Uterus (tissue), 4 donors: ENCODE measurements at places on chromosomes 12 and 14. TPM values are rescaled to one million over a fixed set of nuclear protein-coding genes. Genes with fewer than 3 reads are reported as not detected.

GRCh38 chr12:84730561-84731162, 181.9 kb downstream of the SLC6A15 start:
- DNase-seq: no peak

DNA sequence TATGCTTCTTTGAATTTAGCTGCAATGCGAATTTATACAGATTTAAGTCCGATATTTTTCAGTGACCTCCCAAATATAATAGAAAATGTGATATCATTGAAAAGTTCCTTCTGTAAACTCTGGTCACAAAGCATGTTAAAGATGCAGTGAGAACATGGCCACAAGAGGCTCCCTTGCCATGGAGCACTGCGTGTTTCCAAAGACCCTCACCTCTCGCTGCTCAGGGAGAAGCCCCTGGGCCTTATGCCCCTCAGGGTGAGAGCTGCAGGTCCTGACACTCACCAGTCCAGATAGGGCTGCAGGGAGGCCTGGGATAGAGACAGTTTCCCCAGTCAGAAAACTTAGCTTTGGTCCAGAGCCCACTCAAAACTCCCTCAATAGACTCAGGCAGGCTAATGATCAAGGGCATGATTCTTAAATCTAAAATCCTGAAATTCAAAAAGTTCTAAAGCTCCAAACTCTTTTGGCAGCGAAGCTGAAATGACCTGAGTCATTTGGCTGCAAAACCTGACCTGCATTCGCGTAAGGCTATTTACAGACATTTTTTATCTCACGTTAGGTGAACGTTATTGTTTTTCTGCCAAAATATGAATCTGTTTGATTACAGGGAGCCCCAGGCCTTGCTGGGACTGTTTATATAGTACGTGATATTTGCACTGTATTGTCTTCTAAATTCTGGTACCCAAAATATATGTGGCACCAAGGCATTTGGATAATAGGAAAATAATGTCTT, 67.8 kb downstream of the CAPZA3 start:
- DNase-seq: no peak

Gene RFLNA
- 13.7 TPM for total RNA-seq

- DNase-seq: no peak
Measured at GRCh38 chr12:85424581-85425348, 144.7 kb downstream of the ALX1 start.

GRCh38 chr12:15634010-15634683, 155.0 kb downstream of the EPS8 start:
- DNase-seq: no peak

DNA sequence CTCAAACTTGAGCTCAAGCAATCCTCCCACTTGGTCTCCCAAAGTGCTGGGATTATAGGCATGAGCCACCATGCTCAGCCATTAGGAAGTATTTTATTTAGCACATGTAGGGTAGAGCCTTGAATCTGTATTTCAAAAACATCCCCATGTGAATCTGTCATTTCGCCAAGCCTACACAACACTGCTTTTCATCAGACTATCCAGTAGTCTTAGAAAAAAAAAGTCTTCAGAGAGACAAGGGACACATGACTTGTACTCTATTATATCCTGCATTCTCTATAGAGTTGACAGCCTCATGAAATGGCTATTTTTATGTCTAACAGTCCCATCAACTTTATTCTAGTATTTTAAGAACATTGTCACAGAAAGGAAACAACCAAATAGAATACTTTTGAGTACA, 35.4 kb downstream of the TM7SF3 start:
- DNase-seq: no peak

Gene PSMA3
- 204 TPM for total RNA-seq

GRCh38 chr12:104025771-104026170, 24.2 kb downstream of the GLT8D2 start:
- DNase-seq: no peak

GRCh38 chr12:126482238-126482889, 1417.1 kb downstream of the AACS start:
- no peak for DNase-seq

Gene CERS5
- total RNA-seq: 55.9 TPM

GRCh38 chr14:51041108-51041531, 53.8 kb downstream of the TRIM9 start:
- no peak for DNase-seq

Gene TTC8
- total RNA-seq: 9.7 TPM

- no peak for DNase-seq
Measured at GRCh38 chr12:12210983-12211382, 55.9 kb downstream of the LRP6 start.

DNA sequence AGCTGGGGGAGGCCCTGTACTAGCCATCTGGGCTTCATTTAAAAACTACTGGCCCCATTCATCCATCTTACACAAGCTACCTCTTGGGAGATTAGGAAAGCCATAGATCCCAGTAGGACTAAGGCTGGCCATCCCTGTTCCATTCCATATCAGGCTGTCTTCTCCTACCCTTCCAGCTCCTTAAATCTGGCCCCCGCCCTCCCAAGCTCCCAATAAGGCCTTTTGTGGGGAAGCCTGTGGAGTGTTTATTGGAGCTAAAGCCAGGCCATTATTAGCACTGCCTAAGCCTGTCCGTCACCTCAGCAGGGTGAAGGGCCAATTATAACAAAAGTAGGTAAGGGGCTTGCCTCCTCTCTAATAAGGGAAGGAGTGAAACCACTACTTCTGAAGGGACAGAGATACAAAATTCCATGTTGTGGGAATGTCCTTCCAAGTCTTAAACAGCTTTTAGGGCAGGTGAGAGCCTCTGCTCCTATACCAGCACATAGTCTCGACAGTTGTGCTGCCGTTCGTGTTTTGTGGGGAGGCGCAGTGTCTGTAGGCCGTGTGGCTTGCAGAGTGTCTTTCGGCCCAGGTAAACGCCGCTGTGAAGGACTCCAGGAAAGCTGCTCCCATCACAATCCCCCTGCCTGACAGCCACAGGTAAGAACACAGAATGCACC, 3.7 kb downstream of the MYL6 start:
- no peak for DNase-seq

GRCh38 chr14:68245146-68246073, 425.8 kb downstream of the RAD51B start:
- peak; percentile 54 for DNase-seq

DNA sequence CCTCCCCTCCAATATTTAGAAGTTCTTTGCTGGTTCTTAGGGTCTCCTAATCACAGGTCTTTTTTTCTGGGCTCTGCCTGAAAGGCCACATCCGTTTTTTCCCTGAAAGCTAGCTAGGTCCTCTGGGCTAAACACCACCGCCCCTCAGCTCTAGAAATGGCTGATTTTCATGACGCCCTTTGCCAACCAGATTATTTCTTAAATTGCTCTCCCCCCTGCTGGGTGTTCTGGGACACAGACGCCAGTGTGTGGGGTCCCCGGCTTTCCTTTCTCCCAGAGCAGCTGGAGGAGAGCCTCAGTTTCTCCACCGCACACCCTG, 45.3 kb upstream of the ATP23 start:
- peak; percentile 54 for DNase-seq

Gene WNT5B
- total RNA-seq: 5.9 TPM

GRCh38 chr12:28949184-28949583, 199.9 kb upstream of the FAR2 start:
- DNase-seq: no peak

DNA sequence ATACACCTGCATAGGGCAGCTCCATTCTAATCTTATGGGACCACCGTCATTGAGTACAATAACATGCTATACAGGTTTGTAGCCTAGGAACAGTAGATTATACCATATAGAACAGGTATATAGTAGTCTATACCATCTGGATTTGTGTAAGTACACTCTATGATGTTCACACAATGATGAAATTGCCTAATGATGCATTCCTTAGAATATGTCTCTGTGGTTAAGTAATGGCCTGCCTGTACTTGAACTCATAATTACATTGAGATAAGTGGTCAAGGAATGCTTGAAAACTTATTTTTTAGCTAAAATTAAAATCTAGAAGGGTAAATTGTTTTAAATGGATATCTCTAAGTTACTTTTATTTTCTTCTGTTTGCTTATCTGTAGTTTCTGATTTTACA, 152.7 kb downstream of the SRGAP1 start:
- DNase-seq: no peak

DNA sequence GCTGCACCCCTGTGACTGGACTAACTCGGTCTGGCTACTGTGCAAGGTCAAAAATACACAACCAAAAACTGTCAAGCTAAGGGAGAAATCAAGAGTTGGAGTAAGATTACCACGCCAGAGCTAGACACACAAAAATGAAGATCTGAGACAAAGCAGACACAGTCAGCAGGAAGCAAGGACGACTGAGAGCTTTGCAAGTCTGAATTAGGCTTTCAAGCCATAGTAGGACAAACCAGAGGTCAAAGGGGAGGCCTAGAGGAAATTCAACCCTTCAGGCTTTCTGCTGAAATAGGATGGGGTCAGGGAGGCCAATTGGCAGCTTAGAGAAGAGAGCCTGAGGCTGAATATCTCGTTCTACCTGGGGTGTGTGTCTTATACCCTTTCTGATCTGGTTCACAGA, 117.3 kb downstream of the LLPH start:
- no peak for DNase-seq

Gene SSPN
- total RNA-seq: 40.3 TPM

DNA sequence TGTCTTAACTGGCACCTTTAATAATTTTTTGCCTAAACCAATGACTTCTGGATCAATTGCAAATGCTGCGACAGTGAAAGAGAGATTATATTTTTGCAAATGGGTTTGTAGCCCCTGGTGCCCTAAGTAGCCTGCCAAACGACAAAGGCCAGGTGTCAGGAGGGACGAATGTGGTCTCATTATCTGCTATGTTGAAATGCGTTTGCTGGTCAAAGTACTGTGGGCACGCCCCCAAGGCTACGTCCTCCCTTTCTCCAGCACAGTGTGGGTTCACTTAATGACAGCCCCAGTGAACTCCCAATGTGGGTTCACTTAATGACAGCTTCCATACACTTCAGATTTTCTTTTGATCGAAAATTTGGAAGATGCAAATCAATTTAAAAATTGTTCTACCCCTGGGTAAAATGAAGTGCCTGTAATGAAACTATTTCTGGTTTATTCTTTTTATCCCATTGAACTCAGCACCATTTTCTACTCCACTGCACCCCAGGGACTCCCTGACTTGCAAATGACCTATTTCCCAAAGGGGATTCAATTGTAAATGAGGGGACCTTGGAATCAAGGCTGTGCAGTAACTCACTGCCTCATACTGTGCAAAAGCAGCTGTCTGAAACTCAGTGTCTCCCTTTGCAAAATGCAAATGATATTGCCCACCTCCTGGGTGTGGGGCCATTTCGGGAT, 1.4 kb downstream of the SERPINA11 start:
- DNase-seq: no peak

- no peak for DNase-seq
Measured at GRCh38 chr12:112574896-112575558, 156.3 kb downstream of the PTPN11 start.

- no peak for DNase-seq
Measured at GRCh38 chr12:69685810-69686209, 13.3 kb downstream of the BEST3 start.

- DNase-seq: no peak
Measured at GRCh38 chr14:95300697-95301526, 18.8 kb downstream of the CLMN start.

GRCh38 chr12:95337146-95337545, 119.5 kb downstream of the VEZT start:
- no peak for DNase-seq

- no peak for DNase-seq
Measured at GRCh38 chr14:24377126-24377525, 9.1 kb downstream of the NFATC4 start.

Gene DAAM1
- total RNA-seq: 52.4 TPM

GRCh38 chr14:72665259-72665658, 228.6 kb downstream of the DPF3 start:
- DNase-seq: no peak

Gene TAS2R50
- total RNA-seq: 20.0 TPM

Gene TMEM132C
- 48.3 TPM for total RNA-seq

Gene OR4E2
- total RNA-seq: not detected

DNA sequence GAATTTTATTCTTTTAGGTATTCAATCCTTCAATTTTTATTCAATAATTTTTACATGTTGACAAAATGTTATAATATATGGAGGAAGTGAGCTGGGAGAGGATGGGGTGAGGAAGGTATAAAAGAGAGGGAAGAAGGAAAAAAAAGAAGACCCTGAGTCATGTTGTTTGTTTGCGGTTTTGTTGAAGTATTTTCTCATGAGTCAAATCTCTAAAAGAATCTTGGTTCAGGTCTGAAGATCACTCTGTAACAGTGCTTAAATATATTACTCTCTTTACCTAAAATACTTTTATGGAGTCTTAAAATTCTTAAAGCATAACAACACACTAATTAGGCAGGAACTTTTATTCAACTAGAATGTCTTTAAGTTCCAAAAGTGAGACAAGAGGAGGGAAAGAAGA, 489.6 kb upstream of the GARIN6 start:
- no peak for DNase-seq
